ENCODE measurements at places on chromosomes 7 and 10.

DNA sequence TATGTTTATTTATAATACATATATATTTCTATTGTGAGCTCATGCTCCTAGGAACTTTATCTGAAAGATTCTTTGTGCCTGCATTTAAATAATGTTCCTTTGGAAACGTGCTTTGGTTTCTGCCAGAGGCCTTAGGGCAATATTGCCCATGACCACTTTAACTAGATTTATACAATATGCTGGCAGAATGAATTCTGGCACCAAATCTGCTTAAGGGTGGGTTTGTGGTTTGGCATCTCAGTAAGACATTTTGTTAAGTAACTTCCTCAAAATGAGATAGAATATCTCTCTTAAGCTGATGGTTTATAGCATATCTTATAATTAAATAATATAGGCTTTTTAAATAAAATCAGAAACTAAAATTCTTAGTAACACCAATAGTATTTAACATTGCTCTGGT, 252.9 kb downstream of the RNLS start:
- DNase-seq, result no peak

DNA sequence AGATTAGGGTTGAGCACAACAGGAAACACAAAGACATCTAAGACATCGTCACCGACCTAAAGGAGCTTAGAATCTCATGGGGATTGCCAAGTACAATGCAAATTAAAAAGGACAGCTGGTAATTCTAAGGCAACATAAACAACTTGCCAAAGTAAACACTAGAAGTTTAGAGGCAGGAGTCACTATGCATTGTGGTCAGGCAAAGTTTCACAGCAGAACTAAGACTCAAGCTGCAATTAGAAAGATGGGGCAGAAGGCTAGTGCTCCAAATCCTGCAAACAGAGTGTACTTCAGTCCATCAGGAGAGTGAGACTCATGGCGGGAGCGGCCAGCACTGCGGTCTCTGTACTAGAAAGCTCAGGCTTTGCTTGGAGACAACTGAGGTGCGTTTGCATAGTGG, 52.7 kb downstream of the HIPK2 start:
- no peak for DNase-seq

GRCh38 chr10:88064608-88065382, 201.4 kb downstream of the PTEN start:
- peak; percentile 64 for DNase-seq

GRCh38 chr10:61804414-61804813, 97.1 kb upstream of the ARID5B start:
- DNase-seq, result no peak

DNA sequence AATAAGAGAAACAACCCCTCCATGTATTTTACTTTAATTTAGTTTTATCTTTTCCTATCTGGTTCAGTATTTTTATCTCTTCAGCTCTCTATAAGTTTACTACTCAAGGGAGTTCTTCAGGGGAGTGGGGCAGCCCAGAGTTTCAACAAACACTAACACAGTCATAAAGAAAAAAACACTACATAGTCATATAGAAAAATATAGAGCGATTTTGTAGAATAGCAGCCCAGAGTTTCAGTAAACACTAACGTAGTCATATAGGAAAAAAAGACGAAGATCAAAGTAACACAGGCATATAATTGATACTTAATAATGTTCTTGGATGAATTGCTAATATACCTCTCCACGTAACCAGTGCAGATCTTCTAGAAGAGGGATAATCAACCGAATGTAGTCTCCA, 54.7 kb downstream of the PON1 start:
- DNase-seq, result no peak

GRCh38 chr7:108367946-108368345, 88.3 kb downstream of the NRCAM start:
- DNase-seq, result no peak

DNA sequence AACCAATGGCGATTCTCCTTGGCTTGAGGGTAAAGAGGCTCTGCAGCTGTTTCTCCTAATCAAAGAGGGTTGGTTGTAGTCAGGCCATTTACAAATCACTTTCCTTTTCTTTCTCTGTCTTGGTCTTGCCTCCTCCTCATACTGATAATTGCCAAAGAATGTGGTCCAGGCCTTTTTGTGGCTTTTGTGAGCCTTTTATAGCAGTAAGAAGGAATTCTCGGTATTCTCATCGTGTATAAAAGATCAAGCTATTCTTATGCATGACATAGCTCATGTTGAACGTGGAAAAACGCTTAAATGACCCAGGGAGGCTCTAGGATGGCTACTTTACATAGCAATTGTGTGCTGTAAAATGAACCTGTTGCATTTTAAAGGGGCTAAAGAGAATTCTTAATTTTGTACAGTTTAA, 62.6 kb downstream of the RBM20 start:
- no peak for DNase-seq

DNA sequence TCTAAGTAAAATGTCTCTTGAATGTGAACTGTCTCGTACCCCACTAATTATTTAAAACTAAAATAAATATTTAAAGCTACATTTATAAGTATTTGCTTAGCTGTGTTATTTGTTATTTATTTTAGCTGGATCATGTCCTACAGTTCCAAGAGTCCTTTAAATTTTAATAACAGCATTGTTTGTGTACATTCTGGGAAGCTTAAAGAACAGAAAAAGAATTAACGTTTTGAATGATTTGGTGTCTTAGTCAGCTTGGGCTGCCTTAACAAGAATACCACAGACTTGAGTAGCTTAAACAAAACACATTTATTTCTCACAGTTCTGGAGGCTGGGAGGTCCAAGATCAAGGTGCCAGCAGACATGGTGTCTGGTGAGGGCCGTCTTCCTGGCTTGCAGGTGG, 107.4 kb downstream of the ITIH5 start:
- DNase-seq, result no peak

DNA sequence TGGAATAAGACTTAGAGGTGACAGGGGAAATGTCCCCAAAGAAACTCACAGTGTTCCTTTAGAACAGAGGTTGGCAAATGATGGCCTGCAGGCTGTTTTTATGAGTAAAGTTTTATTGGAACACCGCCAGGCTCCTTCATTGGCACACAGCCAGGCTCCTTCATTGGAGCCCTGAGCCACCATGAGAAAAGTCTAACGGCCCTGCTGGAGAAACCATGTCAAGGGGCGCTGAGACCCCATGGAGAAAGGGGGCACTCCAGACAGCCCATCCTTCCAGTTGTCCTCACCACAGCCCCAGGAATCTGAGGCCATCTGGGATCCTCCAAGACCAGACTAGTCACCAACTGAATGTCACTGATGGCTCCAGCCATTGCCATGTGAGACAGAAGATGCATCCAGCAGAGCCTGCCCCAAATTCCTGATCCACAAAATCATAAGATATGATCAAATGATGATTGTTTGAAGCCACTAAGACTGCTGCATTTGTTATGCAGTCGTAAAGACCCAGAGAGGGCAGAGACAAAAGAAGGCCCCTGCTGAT, 88.2 kb upstream of the GPR26 start:
- DNase-seq, result no peak

- no peak for DNase-seq
These were observed 171.6 kb downstream of the GALNT17 start for GRCh38 chr7:71303566-71303965.

GRCh38 chr7:70047891-70048448, 449.7 kb downstream of the AUTS2 start:
- no peak for DNase-seq

DNA sequence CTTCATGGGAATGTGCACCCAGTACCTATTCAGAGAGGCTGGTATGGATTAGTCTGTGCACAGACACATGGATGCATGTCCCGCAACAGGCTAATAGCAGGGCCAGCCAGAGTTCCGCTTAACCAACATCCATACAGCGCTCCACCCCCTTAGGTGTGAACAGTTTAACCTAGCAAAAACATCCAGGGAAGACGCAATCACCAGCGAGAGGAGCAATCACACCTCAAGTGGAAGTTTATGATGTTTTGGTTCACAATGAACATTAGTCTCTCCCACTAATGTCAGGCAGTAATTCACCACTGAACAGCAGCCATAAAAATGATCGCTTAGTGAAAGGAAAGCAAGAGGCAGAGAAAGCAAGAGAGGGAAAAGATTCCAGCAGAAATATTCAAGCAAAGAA, 91.1 kb downstream of the PLXNA4 start:
- no peak for DNase-seq

DNA sequence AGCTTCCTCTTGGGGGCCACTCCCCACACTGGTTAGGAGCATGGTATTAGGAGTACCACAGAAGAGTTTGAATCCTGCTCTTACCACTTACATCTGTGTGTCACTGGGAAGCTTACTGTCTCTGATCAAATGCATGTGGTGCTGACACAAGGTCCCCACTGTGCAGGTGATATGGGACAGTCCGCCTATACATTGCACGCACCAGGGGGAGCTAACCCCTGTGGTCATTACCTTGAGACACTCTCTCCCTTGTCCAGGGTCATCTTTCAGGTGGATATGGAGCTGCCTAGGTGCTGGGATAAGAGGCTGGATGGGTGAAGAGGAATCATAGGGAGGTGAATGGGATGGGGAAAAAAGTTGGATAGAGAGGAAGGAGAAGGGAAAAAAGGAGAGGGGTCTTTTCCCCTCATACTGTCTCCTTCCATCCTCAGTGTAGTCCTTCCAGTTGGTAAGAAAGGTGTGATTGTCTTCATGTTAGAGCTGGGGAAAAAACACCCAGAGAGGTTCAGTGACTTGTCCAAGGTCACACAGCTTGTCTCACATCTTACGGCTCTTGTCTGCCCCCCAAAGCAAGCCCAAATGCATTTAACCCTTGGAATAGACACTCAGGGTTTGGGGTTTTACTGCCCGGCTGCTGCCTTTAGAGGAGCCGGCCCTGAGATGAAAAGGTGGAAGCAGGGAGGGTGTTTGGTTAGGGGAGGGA, 125.9 kb downstream of the CDH23 start:
- DNase-seq, result no peak

DNA sequence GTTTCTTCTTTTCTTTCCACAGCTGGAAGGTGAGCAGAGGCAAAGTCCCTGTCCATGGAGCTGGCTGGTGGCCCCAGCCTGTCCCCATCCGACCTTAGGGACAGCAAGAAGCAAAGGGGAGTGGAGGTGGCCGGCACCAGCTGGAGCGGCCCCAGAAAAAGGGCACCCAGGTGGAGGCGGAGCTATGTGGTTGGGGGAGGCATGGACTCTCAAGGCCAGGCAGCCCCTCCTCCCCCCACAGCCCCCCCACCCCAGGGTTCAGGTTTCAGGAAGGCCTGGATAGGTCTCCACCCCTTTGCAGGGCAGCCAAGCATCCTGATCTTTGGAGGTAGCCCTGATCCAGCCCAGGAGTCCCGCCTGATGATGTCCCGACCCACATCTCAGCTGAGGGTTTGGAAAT, at the start of gene SSC4D:
Gene SSC4D, minus strand, starts transcription at position 161 of the 400 bp plus-strand sequence. CDS start 5,258 bp downstream, outside the sequence.
- DNase-seq, result no peak

GRCh38 chr7:151894111-151895007, 17.4 kb upstream of the PRKAG2 start:
- no peak for DNase-seq

DNA sequence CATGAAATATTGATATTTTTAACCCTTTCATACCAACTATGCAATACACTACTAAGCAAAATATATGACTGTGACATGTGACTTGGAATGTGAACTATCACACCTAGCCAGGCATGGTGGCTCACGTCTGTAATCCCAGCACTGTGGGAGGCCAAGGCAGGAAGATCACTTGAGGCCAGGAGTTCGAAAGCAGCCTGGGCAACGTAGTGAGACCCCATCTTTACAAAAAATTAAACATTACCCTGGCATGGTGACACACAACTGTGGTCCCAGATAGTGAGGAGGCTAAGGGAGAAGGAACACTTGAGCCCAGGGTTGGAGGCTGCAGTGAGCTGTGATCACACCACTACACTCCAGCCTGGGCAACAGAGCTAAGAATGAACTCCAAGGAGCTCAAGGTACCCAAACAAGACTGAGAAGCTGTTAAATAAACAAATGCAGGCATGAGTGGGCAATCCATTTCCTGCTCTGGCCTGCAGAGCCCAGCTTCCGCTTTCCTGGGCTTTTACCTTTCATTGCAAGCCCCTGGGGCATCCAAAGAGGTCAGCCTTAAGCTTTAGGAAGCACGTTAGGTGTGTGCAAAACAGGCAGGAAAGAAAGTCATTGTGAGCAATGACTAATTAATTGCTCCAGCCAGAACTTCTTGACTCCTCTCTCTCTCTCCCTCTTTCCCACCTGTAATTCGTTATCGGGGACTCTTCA, 162.1 kb upstream of the FOXK1 start:
- no peak for DNase-seq

GRCh38 chr10:1323951-1324350, 267.8 kb downstream of the WDR37 start:
- no peak for DNase-seq

- no peak for DNase-seq
These were observed 35.8 kb upstream of the DNAAF5 start for GRCh38 chr7:690478-691360.

GRCh38 chr10:22481687-22482539, 136.6 kb downstream of the SPAG6 start:
- DNase-seq, result no peak

- peak; percentile 23 for DNase-seq
These were observed 613 bp downstream of the OAT start for GRCh38 chr10:124417895-124418725.

DNA sequence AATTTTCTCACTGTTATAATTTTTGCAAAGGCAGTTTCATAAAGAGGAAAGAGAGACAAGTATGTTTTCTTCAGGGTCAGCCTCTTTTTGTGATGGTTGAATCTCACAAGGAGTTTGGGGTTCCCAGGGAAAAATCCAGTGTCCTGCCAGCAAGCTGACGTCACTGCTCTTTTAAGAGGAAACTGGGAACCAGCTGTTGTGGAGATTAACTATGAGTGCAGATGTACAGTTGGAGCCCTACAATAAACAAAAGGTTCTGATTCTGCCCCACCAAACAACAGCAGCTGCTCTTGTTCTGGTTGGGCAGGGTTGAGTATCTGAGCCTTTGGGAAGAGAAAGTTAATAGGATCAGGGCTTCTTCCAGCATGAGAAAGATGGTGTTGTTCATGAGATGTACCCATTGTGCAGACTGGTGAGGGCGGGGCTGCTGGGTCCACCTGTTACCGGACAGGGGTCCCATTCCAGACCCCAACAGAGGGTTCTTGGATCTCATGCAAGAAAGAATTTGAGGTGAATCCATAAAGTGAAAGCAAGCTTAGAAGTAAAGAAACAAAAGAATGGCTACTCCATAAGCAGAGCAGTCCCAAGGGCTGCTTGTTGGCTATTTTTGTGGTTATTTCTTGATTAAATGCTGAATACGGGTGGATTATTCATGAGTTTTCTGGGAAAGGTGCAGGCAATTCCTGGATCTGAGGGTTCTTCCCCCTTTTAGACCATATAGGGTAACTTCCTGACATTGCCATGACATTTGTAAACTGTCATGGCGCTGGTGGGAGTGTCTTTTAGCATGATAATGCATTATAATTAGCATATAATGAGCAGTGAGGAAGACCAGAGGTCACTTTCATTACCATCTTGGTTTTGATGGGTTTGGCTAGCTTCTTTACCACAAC, 12.5 kb downstream of the PRF1 start:
- no peak for DNase-seq

DNA sequence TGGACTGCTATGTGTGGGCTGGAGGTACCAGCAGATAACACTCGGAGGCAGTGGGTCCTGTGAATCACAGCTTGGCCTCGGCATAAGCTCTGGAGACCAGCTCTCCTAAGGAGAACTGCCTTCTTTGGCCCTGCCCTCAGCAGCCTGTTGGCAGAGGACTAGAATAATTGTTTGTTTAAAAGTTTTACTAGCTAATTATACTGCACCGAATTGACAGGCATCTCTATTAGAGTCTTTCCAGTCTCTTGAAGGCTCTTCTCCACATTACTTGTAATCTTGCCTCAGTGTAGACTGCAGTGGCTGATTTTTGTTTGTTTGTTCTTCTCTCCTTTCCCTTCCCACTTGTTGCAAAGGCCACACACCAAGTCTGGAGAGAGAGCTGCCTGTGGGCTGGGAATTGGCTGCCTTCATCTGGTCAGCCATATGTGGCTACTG, 183.2 kb downstream of the AUTS2 start:
- no peak for DNase-seq

- DNase-seq, result no peak
These were observed 40.3 kb upstream of the CNTNAP2 start for GRCh38 chr7:146076344-146076743.

All from CD4-positive, alpha-beta T cell treated with Interleukin-6 at 100 ng/mL for 8 hours (primary cell).